Hypothalamus (tissue), 51 donors: ENCODE measurements at places on chromosomes 4 and X.

DNA sequence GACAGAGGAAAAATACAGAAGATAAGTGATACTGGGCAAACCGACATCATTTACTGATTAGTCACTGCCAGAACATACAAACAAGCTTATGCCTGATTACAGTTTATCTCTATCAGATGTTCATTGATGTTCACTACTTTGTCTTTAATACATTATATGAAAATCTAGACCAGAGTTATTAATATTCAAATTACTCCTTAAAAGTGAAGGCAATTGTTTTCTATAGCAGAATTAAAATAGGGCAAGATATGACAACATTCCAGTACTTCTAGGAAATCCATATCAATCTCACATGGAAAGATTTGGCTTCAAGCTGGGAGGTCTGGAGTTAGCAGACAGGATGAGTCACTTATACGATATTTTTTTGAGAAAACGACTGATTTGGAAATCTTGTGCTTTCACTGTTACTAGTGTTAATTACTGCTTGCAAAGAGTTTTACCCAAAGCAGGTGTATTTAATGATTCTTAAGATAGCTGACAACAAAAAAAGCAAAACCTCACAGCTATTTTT, 31.8 kb downstream of the HPGD start:
- DNase-seq, result no peak

DNA sequence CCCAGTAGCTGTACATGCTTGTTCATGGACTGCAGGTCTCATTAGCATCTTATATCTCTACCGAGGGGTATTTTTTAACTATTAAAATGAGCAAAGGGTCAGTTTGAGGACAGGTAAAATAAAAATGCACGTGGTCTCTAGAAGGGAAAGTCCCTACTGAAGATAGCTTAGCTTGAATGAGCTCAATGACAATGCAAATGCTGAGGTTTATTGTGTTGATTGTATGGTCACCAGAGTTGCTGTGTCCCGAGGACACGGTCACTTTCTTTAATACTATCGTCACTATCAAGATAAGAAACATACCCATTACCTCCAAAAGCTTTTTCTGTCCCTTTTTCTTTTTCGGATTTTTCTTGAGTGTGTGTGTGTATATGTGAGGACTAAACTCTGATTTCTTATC, 250.5 kb upstream of the PRKX start:
- no peak for DNase-seq

DNA sequence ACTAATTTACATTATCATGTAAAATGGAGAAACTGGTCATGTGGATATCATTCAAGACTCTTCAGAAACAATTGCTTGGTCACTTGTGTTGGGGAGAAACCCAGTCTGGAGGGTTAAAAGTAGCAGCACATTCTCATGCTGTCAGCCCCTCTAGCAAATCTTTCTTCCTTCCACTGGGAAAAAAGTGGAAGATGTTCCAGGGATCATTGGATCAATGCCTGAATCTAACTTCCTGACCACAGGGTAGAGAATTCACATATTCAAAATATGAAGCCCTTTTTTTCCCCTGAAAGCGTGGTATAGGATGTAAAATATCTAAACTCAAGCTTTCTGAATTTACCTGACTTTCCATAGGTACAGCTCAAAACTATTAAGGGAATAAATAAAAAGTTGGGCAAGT, 98.0 kb downstream of the CXCL13 start:
- no peak for DNase-seq

DNA sequence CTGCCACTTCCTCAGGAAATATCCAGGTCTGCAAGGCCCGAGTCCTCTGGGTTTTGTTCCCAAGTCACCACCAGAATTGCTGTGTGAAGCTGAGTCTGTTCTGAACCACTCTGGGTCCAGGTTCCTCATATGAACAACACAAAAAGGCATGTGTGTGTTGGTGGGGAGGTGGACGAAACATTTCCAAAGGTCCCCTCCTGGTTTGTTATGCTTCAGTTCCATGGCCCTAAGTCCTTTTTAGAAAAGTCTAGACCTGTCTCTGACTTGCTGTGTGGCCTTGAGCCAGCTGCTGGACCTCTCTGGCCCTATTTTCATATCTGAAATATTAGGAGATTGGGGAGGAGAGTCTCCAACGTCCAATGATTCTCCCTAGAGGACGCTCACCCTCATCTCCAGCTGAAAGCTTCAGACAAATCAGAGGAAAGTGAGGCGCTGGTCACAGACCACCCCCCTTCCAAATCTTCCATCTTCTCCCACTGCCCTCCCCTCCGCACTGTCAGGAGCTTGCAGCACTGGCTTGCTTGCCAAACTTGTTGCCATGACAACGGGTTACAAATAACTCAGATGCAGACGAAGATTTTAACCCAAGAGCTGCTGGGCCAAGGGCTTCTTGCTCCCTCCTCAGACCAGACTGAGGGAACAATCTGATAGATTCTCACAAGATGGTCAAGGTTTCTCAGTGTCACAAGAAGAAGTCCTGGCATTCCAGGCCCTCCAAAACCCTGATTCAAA, 64.5 kb downstream of the SMC1A start:
- DNase-seq, result no peak

DNA sequence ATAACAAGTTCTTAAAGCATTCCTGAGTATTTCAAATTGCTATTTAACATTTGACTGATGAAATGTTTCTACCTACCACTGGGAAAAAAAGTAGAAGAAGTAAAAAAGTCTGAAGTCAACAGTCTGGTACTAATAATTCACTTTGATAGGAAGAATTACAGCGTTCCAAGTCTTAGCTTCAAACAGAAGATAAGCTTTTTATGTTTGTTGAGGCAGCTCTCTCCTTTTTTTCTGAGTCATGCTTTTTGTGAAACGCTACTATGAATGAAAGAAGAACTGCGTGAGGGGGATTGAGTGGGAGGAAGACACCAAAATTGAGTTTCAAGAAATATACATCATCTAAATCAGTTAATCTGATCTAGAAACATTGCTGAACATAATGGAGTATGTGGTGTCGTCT, 13.0 kb upstream of the KDR start:
- no peak for DNase-seq

GRCh38 chrX:28880136-28880535, 292.9 kb downstream of the IL1RAPL1 start:
- DNase-seq, result no peak
